Activated CD4-positive, CD25-positive, alpha-beta regulatory T cell treated with anti-CD3 and anti-CD28 coated beads, Interleukin-2, amount 50 U/mL, for 24 hours (primary cell): ENCODE measurements at places on chromosomes 2 and 18.
A peak's percentile ranks its signal among the peaks of the same experiment; 100 is the strongest.

DNA sequence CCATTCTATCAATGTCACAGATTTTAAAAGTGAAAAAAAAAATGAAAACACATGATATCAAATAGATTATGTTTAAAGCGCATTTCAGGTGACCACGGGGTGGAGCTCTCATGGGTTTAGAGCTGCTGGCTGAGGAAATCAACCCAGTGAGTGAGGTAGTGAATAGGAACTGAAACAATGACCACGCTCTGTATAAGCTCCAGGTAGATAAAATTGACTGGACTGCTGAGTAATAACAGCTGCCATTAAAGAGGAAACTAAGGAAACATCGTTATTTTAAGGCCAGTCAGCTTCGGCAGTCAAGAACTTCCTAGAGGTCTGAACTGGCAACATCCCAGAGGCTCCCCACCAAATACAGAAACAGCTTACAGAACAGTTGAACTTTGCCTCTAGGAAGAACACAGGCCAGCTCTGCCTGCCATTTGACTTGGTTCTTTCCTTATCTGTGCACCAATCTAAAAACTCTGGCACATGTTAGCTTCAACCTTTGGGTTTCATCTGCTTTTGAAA, 185.9 kb downstream of the PDE1A start:
- ATAC-seq, result peak; percentile 30

GRCh38 chr2:108385411-108386071, 7.8 kb downstream of the SULT1C4 start:
- ATAC-seq, result peak; percentile 46

- ATAC-seq, result no peak
These were observed 164.2 kb downstream of the ANTXR1 start for GRCh38 chr2:69177063-69177771.

GRCh38 chr18:23115683-23116096, 19.6 kb upstream of the CABLES1 start:
- ATAC-seq, result no peak

GRCh38 chr2:40281021-40281940, 170.6 kb downstream of the SLC8A1 start:
- ATAC-seq, result no peak

GRCh38 chr18:74310411-74310810, 5.2 kb upstream of the C18orf63 start:
- ATAC-seq, result no peak

GRCh38 chr2:36423172-36423571, 67.6 kb downstream of the CRIM1 start:
- ATAC-seq, result no peak
